ENCODE measurements at places on chromosomes 16 and 17.

GRCh38 chr17:73717690-73718089, 73.4 kb upstream of the SDK2 start:
- no peak for DNase-seq

GRCh38 chr16:57394444-57394843, 10.1 kb upstream of the CCL17 start:
- DNase-seq: no peak

GRCh38 chr17:65020284-65020683, 36.3 kb downstream of the GNA13 start:
- DNase-seq: no peak

DNA sequence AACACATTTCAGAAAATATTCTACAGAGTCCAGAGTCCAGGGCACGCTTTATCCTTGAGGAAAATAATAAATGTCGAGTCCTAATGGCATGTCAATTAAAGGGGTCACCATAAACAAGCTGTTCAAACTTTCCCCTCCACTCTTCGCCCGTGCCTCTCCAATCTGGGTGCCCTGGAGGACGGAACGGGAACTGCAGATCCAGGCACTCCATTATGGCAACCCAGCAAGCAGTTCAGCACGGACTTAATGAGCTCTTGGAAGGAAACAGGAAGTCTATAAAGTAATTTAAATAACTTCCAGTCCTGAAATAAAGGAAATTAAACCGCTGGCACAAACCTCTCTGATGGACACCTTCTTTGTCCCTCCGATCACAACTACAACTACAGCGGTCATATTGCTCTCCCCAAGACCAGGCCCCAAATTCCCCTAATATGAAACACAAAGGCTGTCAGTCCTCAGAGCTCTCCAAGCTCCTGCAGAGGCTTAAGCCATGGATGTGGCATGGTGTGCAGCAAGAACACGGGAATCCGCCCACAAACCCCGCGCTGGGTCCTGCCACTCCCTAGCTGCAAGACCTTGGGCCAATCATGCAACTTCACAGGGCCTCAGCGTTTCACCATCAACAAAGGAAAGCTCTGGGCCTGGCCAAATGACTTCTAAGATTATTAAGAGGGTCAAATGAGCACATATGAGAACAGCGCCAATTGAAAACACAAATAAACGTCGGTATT, 52.6 kb downstream of the ZFHX3 start:
- no peak for DNase-seq

GRCh38 chr16:66899945-66900710, 18.6 kb downstream of the CDH16 start:
- DNase-seq: no peak

- no peak for DNase-seq
Observed at GRCh38 chr17:44549686-44550085, 7.6 kb upstream of the FZD2 start.
